ENCODE measurements at places on chromosomes 6 and 20.

DNA sequence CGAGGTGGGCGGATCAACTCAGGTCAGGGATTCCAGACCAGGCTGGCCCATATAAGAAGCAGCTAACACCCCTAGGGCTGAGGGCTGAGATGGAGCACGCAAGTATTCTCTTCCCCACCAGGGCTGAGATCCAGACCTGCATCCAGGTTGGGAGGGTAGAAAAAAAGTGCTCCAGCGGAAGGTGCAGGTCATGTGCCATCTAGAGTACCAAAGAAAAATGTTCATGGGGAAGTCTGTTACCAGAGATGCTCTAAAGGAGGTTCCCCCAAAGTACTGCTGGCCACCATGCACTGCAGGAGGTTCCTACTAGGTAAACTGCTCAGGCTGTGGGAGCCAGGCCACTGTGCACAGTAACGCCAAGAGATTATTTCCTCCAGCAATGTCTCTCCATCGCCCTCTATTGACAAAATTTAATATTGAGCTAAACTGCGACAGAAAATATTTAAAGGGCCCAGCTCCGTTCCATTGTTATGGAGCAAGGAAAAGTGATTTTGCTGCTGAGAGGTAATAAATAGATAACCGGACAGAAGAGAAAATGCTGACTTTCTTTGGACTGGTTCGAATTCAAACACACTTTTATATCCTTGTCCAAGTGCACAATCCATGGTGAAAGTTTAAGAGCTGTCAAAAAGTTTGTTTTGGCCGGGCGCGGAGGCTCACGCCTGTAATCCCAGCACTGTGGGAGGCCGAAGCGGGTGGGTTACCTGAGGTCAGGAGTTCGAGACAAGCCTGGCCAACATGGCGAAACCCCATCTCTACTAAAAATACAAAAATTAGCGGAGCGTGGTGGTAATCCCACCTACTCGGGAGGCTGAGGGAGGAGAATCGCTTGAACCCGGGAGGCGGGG lies 159.9 kb downstream of the OR2B2 start:
- peak; percentile 65 for DNase-seq

DNA sequence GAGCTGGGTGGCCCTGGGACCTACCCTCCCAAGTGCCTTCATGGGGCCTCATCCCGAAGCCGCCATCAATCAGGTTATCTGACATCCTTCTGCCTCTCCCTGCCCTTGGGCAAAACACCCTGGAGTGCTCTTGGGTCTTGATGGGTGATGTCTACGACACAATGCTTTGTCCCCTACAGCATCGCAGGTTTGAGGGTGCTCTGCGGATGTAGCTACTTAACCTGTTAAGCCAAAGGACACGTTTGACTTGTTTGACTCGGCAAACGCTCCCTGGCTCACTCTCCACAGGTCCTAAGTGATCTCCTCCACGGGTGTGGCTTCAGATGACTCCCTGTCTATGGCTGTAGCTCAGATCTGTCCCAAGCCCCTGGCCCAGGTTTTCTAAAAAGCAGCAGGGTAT lies 35.6 kb downstream of the TBC1D7 start:
- no peak for DNase-seq

- no peak for DNase-seq
These were observed 123.6 kb upstream of the SLC35B3 start for GRCh38 chr6:8558953-8559352.

DNA sequence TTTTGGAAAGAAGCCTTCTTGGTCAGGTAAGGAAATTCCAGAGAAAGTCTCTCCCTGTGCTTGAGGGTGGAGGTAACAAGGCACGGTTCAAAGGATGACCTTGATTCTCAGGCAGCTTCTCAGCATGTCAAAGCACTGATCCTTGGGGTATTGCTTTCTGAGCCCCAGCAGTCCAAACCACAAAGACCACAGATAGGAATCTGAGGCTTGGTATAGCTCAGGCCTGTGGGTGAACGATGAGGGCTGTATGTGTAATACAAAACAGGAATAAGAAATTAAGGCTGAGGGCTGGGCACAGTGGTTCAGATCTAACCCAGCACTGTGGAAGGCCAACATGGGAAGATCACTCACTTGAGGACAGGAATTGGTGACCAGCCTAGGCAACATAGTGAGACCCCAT lies 70.2 kb upstream of the SLC22A1 start:
- DNase-seq = no peak

DNA sequence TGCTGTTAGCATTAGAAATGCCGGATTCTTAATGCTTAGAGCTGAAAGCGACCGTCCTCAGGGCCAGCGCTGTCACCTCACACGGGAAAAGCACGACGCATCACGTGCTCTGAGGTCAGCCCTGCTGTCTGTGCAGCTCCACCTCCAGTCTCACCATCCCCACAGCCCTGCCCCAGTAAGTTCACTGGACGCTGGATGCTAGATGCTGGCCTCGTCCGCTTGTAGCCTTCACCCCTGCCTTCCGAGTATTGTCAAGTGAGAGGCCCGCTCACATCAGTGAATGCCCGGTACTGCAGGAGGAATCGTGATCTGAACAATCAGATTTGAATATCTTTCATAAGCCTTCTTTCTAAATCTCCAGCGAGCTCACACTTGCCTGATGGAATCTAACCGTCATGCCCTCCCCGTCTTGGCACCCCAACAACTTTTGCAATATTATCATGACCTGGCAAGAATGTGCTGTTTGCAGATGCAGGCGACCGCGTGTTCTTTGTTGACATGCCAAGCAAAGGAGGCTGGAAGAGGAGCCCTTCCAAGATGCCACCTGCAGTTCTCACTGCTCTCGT lies 64.9 kb downstream of the DLL1 start:
- DNase-seq = no peak

Data from Peyer's patch (tissue), 4 donors.